ENCODE measurements at places on chromosomes 4 and X. TPM values are rescaled to one million over a fixed set of nuclear protein-coding genes. Genes with fewer than 3 reads are reported as not detected.

GRCh38 chr4:587671-588350 is 11.7 kb upstream of the TMEM271 start:
- no peak for DNase-seq

GRCh38 chr4:6495736-6496135 is 23.3 kb upstream of the PPP2R2C start:
- DNase-seq: no peak

DNA sequence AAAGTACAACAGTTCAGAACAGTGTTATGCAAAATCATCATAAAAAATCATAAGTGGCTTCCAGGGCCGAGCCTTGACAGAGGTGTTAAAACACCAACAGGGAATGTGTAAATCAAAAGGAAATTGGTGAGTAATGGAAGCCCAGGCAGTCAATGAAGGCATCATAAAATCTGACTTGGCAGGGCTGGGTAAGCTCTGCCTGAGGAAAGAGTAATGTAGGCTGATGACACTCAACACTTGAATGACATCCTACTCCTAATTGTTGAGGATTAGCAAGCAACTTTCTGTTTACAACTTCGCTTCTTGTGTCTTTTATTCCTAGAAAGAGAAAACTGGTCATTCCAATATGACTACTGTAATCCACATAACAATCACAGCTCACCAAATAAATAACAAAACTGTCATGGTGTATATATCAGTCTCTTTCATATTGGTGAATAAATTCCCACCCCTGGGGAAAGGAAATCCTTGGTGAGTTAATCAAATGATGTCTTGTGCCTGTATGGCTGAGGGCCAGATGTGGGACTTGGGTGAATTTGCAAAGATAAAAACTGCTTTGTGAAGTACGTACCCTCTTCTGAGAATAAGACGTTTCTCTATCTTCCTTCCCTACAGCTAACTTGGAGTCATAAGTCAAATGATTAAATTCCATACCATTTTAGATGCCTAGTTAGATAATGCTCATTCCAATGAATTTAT is 196.8 kb downstream of the DCHS2 start:
- DNase-seq: no peak

- DNase-seq: no peak
Observed at GRCh38 chr4:48228949-48229348, 40.7 kb downstream of the TEC start.

- peak; percentile 26 for DNase-seq
Observed at GRCh38 chrX:7147413-7147977, at the start of gene STS. Gene STS (plus strand): TSS chrX:7147712. CDS start chrX:7253200, 105,488 bp downstream.

DNA sequence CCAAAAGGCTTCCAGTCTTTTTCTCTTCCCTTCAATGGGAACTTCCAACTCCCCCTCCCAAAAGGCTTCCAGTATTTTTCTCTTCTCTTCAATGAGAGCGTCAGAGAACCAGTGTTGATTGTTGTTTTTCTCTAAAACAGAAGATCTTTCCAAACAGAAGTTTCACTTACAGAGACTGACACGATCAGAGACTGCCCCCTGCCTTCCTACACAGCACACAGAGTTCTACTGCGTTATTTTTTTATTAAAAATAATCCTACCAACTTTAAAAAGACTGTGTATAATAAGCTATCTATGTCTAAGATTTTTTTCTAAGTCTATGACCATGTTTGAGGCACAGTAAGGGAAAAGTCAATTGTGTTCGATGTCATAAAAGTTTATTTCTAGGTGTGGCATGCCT is 3.5 kb upstream of the HTR2C start:
- DNase-seq: no peak

DNA sequence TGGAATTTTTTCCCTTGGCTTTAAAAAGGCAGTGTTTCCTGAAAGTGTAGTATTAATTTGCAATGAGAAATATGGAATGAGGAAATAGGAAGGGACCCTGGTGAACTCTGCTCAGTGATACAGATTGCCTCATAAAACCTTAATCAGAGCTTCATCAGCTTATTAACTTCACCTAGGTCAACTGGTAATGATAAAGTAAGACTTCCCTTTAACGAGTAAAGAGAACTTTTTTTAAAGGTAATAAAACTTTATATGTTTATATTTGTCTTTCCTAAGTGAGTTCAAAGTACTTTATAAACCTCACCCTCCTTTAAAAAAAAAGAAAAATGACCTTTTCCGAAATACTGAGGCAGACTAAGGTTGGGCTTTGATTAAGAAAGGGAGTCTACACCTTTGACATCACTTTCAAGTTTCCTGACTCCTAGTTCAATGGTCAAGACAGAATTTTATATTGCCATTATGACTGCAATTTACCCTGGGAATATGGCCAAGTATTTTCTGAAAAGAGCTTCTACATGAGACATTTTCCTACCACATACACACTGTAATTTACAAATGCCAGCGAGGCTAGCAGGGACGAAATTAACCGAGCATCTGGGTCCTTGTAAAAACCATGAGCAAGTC is 706.3 kb upstream of the TENM3 start:
- no peak for DNase-seq

CSN1S1 gene
- not detected for total RNA-seq

MAGEA9B gene
- total RNA-seq: not detected

RASSF6 gene
- total RNA-seq: not detected

TMEM129 gene
- total RNA-seq: 9.3 TPM
